ENCODE measurements at places on chromosomes 4 and X. TPM values are rescaled to one million over a fixed set of nuclear protein-coding genes. Genes with fewer than 3 reads are reported as not detected.

DNA sequence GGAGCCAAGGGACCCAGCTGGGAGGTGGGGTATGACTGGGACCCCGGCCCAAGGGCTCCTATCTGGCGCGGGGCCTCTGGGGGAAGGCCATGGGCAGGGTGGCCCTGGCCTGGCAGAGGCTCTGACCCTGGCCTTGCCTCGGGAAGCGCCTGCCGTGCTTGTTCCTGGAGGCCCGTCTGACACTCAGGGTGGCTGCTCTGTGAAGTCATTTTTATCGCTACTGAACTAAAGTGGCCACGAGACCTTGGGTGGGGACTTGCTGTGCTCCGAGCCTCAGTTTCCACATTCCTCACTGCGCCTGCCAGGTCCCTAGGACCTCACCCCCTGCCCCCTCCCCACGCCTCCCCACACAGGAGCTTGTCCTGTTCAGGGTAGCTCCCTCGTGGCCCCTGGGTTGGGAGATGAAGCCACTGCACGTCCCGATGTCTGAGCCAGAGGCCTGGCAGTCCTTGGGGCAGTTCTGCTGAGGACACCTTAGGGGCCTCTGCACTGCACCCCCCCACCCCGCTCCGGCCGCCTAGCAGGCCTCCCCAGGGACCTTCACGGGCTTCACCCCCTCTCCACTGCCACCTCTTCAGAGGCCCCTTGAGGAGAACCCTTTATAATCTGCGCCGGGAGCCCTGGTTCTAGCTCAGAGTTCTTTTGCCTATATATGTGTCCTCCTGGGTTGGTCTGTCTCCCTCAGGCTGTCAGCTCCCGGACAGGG, 639 bp upstream of the SORCS2 start:
- no peak for DNase-seq
- H3K4me1 ChIP-seq, result peaks cover 11% of the 10 kb centered on the region
- H3K4me3 ChIP-seq, result no peak overlapping the region
- no peak overlapping the region for H3K27ac ChIP-seq

The DRD5 gene
- 0.10 TPM for polyA plus RNA-seq

- H3K36me3 ChIP-seq, result peaks cover 22% of the 10 kb centered on the region
- peak; percentile 33 for DNase-seq
- no peak overlapping the region for H3K27ac ChIP-seq
- H3K4me1 ChIP-seq, result no peaks in the 10 kb centered on the region
- H3K27me3 ChIP-seq, result no peaks in the 10 kb centered on the region
Measured at GRCh38 chr4:143559757-143560147, 46.2 kb downstream of the SMARCA5 start.

- H3K27me3 ChIP-seq, result peaks cover 14% of the 10 kb centered on the region
- no peaks in the 10 kb centered on the region for H3K36me3 ChIP-seq
- peak within 1 kb of the TSS; percentile 16 for H3K4me3 ChIP-seq
Measured at GRCh38 chrX:104565791-104566680, at the start of gene IL1RAPL2. TSS of gene IL1RAPL2 (plus strand) at chrX:104566199.

DNA sequence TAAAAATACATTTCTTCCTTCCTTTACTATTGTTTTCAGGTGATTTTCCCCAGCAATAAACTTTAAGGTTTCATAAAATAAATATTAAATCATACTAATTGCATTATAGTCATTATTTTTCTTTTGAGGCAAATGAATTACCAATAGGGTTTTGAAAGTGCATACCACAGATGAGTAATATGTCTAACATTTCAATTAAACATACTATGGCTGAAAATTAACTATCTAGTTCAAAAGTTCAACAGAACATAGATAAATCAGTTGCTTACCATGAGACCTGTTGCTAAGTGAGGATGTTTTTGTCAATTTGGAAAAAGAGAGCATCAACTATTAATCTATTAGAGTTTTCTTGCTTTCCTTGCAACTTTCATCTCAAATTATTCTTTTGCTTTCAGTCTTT, 35.0 kb downstream of the NPY5R start:
- no peak for DNase-seq
- no peaks in the 10 kb centered on the region for H3K27me3 ChIP-seq
- no peak overlapping the region for H3K4me3 ChIP-seq

DNA sequence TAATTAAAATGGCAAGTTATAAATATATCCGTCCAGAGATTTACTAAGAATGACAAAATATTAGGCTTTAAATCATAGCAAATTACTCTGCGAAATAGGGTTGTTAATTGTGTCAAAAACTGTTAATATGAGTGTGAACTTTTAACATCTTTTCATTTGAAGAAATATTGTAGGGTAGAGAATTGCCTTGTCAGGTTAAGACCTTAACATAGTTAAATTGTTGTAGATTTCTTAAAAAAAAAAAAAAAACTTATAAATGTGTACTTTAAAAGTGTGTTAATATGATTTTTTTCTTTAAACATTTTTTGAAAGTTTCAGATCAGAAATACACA, 107.7 kb upstream of the TLR2 start:
- H3K36me3 ChIP-seq, result no peaks in the 10 kb centered on the region
- no peaks in the 10 kb centered on the region for H3K27me3 ChIP-seq
- peaks cover 10% of the 10 kb centered on the region for H3K4me1 ChIP-seq
- H3K27ac ChIP-seq, result no peak overlapping the region
- no peak for DNase-seq
- no peak overlapping the region for H3K4me3 ChIP-seq

DNA sequence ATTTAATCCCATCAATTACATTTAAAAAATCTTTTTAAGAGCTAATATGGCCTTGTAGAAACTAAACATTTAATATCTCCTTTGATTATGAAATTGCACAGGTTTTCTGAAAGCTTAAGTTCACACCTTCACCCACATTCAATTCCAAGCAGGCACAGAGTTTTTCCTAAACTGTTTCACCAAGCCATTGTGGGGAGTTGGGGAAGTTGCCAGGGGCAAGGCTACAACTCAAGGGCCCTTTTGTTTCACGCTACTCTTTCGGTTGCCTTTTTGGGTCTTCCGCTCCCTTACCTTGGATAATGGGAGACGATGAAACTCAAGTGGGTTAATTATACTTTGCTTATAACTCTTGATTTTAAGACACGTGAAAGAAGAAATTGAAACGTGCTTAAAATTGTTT, 33.3 kb downstream of the APBB2 start:
- no peaks in the 10 kb centered on the region for H3K27me3 ChIP-seq
- no peak overlapping the region for H3K27ac ChIP-seq
- no peak for DNase-seq
- H3K4me3 ChIP-seq, result no peak overlapping the region
- no peaks in the 10 kb centered on the region for H3K36me3 ChIP-seq
- H3K4me1 ChIP-seq, result peaks cover 48% of the 10 kb centered on the region

The NSUN7 gene
- 0.11 TPM for polyA plus RNA-seq

All from heart left ventricle (tissue), 16 donors.